ENCODE measurements at places on chromosomes 5 and 9.

DNA sequence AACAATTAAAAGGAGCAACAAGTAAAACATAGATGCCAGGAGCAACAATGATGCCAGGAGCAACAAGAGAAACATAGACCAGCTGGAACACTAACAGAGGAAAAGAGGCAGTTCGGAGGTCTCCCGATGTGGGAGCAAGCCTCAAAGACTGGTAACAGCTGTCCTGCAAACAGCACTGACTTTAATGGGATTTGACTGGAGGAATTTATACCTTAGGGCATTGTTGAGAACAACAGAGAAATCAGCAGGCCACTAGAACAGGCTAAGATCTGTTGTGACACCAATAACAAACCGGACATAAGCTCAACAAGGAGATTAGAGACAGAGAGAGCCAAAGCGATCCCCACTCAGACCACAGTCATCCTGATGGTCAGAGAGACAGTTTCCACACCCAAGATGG is 11.8 kb upstream of the SYK start:
- DNase-seq: no peak

DNA sequence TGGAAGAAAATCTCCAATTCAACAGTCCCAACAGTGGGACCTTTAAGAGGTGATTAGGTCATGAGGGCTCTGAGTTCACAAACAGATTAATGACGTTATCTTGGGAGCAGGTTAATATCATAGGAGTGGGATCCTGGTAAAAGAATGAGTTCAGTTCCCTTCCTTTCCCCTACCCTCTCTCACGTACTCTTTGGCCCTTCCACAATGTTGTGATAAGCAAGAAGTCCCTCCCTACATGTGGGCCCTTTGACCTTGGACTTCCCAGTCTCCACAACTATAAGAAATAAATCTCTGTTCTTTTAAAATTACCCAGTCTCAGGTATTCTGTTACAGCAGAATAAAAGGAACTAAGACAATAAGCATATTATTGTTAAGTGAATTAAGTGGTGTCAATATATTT is 37.8 kb downstream of the SLC38A9 start:
- no peak for DNase-seq

- no peak for DNase-seq
Observed at GRCh38 chr5:50967009-50967562, 300.6 kb downstream of the PARP8 start.

- DNase-seq: no peak
Observed at GRCh38 chr5:155434267-155434666, 420.7 kb downstream of the KIF4B start.

All from stimulated activated CD8-positive, alpha-beta memory T cell treated with anti-CD3 and anti-CD28 coated beads, Interleukin-2, amount 100 ng/mL, for 48 hours (primary cell).